ENCODE measurements at places on chromosomes 2 and 18. TPM values are rescaled to one million over a fixed set of nuclear protein-coding genes. Genes with fewer than 3 reads are reported as not detected.

DNA sequence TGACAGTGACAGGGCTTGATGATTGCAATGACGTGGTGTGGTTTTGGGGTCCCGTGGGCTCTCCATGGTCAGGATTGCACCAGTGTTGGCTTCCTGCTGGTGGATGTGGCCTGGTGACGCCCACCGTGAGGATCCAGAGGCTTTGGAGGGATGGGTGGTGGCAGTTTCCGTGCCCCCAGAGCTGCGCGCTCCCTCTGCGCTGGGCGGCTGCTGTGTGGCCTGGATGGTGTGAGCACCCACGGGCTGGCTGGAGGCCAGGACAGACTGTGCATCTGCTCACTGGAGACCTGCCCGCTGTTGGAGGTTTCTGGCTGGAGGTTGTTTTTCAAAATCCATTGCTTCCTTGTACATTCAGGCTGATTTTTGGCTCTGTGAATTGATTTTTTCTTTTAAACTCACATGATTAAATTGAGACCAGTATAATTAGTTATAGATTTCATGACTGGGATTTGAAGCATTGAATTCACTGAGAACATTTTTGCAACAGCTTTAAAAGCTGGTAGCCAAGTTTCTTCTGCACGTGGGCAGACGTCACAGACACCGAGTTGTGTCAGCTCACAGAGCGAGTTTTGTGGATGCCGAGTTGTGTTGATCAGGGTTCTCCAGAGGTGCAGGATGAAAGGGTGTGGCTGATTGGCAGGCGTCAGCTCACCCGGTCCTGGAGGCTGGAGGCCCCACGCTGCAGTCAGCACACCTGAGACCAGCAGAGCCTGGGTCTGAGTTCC, 72.7 kb downstream of the KCNG2 start:
- peak; percentile 26 for DNase-seq

DNA sequence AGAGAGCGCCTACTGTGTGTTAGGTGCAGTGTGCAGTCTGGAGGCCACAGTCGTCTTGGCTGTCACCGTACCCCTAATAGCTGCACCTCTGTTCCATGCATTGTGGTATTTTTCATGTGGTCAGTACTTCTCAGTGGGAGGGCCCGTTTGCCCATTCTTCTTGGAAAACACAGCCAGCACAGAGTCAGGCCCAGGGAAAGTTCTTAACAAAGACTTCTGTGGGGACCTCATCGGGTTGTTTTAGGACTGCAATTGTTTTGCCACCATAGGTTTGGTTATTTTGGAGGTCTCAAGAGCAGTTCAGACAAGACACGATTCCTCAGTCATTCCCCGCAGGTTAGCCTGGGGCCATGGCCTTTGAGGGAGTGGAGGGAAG, 62.3 kb downstream of the SMIM21 start:
- no peak for DNase-seq

DNA sequence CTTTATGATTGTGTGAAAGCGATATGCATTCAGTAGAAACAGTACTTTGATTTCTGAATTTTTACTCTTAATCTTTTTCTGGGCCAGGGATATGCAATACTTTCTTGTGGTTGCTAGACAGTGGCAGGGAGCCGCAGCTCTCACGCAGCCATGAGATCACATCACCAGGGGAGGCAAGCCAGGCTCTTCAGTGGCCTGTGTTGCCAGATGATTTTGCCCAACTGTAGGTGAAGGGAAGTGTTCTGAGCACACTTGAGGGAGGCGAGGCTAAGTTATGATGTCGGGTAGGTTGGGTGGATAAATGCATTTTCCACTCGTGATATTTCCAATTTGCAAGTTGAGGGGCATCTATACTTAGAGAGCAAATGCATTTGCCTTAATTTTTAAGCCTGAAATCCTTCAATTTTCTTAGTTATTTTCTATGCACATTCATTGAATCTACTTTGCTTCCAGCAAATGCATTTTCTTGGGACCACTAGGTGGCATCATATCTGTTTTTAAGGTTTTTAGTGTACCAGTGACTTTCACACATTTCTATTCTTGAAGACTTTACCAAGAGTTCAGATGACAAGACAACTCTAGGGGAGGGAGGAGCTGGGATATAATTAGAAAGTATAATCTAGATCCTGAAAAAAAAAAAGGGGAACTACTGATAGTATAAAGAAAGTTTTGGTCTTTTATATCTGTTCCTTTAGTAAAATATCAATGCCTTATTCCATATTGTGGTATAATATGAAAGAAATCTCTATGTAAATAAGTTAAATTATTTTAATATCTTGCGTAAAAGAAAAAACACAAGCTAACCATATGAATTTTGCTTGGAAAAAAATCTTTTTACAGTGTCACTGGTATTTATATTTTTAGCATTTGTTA, 643.3 kb downstream of the SOCS6 start:
- no peak for DNase-seq

DNA sequence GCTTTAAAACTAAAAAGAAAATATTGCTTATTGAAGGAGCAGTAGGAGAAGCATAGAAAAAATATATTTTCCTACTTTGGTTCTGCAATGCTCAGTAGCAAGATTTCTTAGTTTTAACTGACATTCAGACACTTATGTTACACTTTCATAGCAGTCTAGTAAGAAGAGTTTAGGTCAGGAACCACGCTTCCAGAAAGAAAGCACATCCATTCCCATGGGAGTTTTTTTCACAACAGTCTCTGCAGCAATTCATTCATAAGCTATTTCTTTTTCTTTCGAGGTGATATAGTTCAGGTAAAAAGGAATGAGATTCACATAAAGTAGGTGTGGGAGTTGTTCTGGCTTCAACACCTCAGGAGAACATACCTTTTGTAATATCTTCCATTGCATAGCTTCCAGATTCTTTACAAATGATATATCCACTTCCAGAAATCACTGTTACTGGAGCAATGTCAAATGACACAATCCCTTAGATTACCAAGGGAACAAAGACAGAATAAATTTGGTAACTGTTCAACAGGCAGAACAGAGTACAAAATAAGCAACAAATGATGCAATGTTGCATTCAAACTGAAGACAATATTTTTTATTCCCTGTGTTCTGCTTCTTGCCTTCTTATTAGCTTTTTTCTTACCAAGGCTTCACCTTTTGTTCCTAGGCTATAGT, 95.2 kb upstream of the GULP1 start:
- no peak for DNase-seq

GRCh38 chr2:191693166-191693565, 15.2 kb downstream of the NABP1 start:
- DNase-seq, result no peak

SLC5A7 gene
- not detected for total RNA-seq

SMAD2 gene
- total RNA-seq, result 130 TPM

ASB18 gene
- not detected for total RNA-seq
